ENCODE measurements at places on chromosomes 6 and 20. TPM values are rescaled to one million over a fixed set of nuclear protein-coding genes. Genes with fewer than 3 reads are reported as not detected.

- no peaks in the 10 kb centered on the region for H3K27me3 ChIP-seq
- H3K27ac ChIP-seq, result no peak overlapping the region
- H3K4me1 ChIP-seq, result peaks cover 5% of the 10 kb centered on the region
- peaks cover 4% of the 10 kb centered on the region for H3K36me3 ChIP-seq
- DNase-seq, result no peak
- H3K4me3 ChIP-seq, result no peak overlapping the region
Observed at GRCh38 chr6:125393449-125393858, 91.7 kb upstream of the HDDC2 start.

GRCh38 chr6:130326496-130326895 is 39.3 kb upstream of the TMEM200A start:
- H3K4me1 ChIP-seq, result no peaks in the 10 kb centered on the region
- no peak overlapping the region for H3K27ac ChIP-seq
- no peaks in the 10 kb centered on the region for H3K27me3 ChIP-seq
- H3K4me3 ChIP-seq, result no peak overlapping the region
- no peaks in the 10 kb centered on the region for H3K36me3 ChIP-seq

DNA sequence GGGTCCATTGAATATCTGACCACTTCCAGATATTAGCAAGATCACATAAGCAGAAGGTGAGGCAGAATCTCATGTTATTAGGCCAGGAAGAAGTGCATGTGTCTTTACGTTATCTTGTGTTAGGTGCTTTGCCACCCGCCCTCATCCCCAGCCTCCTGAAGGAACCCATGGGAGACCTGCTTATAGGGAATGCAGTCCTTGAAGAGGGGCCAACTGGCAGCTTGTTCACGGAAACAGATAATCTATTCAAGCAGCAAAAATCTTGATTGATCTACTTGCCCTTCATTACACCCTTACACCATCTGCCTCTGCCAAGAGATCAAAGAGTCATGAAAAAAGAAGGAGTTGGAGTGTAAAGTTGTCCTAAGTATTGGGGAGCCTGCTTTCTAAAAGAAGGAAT is 576.4 kb downstream of the HTR1B start:
- H3K36me3 ChIP-seq, result no peaks in the 10 kb centered on the region
- no peaks in the 10 kb centered on the region for H3K4me1 ChIP-seq
- H3K27me3 ChIP-seq, result no peaks in the 10 kb centered on the region
- H3K27ac ChIP-seq, result no peak overlapping the region

- H3K4me3 ChIP-seq, result no peak overlapping the region
- H3K36me3 ChIP-seq, result no peaks in the 10 kb centered on the region
- H3K27ac ChIP-seq, result no peak overlapping the region
- peaks cover 8% of the 10 kb centered on the region for H3K4me1 ChIP-seq
Observed at GRCh38 chr6:2196079-2196679, 49.2 kb downstream of the GMDS start.

The FNDC11 gene
- total RNA-seq, result 0.86 TPM

DNA sequence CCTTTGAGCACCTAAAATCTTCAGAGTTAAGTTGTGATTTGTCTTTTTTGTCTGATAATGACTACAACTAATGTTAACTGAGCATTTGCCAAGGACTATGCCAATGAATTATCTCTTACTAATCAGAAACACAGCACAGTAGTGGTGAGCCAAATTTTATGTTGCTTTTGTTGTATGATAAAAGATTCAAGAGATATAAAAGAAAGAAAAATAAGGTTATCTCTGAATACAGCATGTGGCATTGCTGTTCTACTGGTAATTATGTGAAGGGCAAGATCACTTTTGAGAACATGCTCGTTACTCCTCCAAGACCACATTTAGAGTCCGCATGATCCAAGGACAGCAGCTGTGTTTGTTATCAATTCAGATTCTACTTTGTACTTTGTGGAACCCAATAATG is 133.4 kb upstream of the MYLIP start:
- no peak for DNase-seq
- H3K4me3 ChIP-seq, result no peak overlapping the region
- peak overlapping the region; percentile 33 for H3K27ac ChIP-seq
- H3K4me1 ChIP-seq, result peaks cover 38% of the 10 kb centered on the region
- no peaks in the 10 kb centered on the region for H3K27me3 ChIP-seq

DNA sequence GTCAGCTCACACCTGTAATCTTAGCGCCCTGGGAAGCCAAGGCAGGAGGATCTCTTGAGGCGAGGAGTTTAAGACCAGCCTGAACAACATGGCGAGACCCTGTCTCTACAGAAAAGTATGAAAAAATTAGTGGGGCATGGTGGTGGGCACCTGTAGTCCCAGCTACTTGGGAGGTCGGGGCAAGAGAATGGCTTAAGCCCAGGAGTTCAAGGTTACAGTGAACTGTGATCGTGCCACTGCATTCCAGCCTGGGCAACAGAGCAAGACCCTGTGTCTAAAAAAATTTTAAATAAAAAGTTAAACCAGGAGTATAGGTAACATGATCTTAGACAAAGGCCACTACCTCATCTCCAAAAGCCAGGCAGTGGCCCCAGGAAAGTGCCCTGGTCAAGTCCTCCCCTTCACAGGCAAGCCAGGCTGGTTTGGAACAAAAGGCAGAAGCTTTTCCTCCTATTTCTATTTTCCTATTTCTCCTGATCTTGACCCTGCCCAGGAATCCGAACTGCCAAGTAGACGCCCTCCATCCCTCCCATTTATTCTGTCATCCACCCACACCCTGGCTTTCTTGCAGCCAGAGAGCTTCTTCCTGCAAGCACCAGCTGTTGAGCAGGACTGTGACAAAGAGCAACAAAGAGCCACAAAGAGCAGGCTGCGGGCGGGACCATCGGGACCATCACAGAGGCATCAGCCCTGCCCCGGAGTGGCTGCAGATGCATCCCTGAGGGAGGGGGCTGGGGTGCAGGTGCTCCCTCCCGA is 149.9 kb upstream of the AFDN start:
- no peaks in the 10 kb centered on the region for H3K36me3 ChIP-seq
- H3K27me3 ChIP-seq, result peaks cover 39% of the 10 kb centered on the region
- peaks cover 30% of the 10 kb centered on the region for H3K4me1 ChIP-seq
- no peak overlapping the region for H3K4me3 ChIP-seq
- H3K27ac ChIP-seq, result no peak overlapping the region

DNA sequence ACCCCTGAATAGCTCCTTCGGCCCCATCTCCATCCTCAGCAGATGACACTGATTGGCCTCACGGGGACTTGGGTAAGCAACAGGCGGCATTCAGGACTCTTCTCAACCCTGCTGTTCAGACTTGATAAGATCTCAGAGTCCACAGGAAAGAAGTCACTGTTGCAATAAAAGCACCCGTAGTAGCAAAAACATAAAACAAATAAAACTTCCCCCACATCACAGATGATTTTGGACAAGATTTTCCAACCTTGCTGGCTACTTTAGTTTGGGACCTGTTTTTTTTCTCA is 17.1 kb upstream of the C20orf144 start:
- DNase-seq, result no peak
- no peaks in the 10 kb centered on the region for H3K27me3 ChIP-seq
- H3K36me3 ChIP-seq, result peaks cover 29% of the 10 kb centered on the region

- no peaks in the 10 kb centered on the region for H3K4me1 ChIP-seq
- no peak for DNase-seq
- no peak overlapping the region for H3K27ac ChIP-seq
- no peaks in the 10 kb centered on the region for H3K27me3 ChIP-seq
- no peak overlapping the region for H3K4me3 ChIP-seq
Observed at GRCh38 chr6:109526905-109527628, 44.0 kb upstream of the ZBTB24 start.

- no peaks in the 10 kb centered on the region for H3K27me3 ChIP-seq
- H3K4me1 ChIP-seq, result peaks cover 57% of the 10 kb centered on the region
- no peak overlapping the region for H3K4me3 ChIP-seq
- no peak overlapping the region for H3K27ac ChIP-seq
Observed at GRCh38 chr6:24931296-24931695, 4.5 kb downstream of the RIPOR2 start.

GRCh38 chr6:137571854-137572253 is 77.7 kb upstream of the OLIG3 start:
- peaks cover 40% of the 10 kb centered on the region for H3K27me3 ChIP-seq
- H3K36me3 ChIP-seq, result no peaks in the 10 kb centered on the region
- H3K4me3 ChIP-seq, result no peak overlapping the region
- H3K27ac ChIP-seq, result no peak overlapping the region

GRCh38 chr6:15274692-15275387 is 29.0 kb downstream of the JARID2 start:
- H3K27me3 ChIP-seq, result no peaks in the 10 kb centered on the region
- H3K36me3 ChIP-seq, result peaks cover 2% of the 10 kb centered on the region
- H3K4me1 ChIP-seq, result peaks cover 30% of the 10 kb centered on the region

DNA sequence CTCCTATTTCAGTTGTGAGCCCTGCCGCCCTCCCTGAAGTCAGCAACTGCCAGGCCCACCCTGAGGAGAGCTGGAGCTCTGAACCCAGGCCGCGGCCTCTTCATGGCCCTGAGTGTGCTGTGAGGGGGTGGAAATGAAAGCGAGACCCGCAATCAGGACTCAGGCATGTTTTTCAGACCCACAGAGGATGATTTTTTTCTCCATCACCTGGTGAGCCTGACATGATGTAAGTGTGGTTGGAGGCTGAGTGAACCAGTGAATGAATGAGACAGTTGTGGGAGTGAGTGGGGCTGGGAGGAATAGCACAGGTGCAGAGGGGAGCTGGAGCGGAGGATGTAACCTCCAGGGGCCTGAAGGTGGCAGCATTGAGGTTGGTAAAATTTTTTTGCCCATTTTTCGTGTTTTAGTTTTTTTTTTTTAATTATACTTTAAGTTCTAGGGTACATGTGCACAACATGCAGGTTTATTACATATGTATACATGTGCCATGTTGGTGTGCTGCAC is 18.3 kb downstream of the RAET1L start:
- H3K4me3 ChIP-seq, result no peak overlapping the region
- DNase-seq, result peak; percentile 58
- no peaks in the 10 kb centered on the region for H3K36me3 ChIP-seq
- no peak overlapping the region for H3K27ac ChIP-seq
- H3K27me3 ChIP-seq, result peaks cover 85% of the 10 kb centered on the region

DNA sequence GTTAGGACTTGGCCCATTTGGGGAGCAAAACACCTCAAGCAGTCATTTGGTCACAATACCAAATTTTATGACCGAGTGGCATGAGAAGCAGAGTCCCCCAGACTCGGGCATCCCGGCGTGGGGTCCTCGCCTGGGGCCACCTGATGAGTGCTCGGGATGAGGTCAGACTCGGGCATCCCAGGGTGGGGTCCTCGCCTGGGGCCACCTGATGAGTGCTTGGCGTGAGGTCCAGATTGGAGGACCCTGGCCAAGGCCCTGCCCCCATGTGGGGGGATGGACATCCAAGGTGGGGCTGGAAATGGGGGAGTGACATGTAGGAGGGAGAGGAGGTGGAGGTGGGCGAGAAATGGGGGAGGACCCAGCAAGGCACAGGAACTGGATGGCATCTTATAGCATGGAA is 56.1 kb upstream of the CST7 start:
- H3K4me3 ChIP-seq, result no peak overlapping the region
- DNase-seq, result no peak
- no peak overlapping the region for H3K27ac ChIP-seq
- no peaks in the 10 kb centered on the region for H3K36me3 ChIP-seq

DNA sequence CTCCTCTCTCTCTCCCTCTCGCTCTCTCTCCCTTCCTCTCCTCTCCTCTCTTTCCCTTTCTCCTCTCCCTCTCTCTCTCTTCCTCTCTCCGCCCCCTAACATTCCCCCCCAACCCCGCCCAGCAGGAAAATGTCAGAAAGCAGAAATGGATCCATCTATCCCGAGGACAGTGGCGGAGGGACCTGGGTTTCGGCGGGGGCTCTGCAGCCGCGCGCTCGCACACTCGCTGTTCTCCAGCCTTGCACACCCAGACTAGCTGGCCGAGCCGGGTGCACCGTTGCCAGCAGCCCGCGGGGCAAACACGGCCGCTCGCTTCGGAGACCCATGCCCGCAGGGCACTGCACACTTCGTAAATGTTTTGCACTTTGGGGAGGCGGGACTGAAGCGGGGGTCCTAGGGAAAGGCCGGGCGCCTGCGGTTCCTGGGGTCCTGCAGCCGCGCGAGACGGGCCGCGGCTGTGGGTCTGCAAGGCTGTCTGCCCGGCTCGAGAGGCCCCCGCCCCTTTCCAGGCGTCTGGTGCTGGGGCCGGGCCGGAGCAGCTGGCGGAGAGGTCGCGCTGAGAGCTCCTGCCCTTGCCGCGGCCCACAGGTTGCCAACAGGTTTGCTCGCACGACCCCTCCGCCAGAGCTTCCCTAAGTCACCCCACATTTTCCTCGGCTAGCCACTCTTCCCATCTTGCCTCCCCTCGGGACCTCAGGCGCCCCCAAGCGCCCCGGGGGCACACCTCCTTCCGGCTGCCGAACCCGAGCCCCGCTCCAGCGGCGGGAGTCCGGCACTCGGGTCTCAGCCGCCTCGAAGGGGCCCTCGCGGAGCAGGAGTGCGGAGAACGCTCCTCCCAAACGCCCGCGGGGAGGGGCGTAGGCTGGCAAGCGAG is 818 bp upstream of the MDGA1 start:
- peaks cover 71% of the 10 kb centered on the region for H3K27me3 ChIP-seq
- peaks cover 22% of the 10 kb centered on the region for H3K4me1 ChIP-seq
- no peaks in the 10 kb centered on the region for H3K36me3 ChIP-seq
- H3K27ac ChIP-seq, result peak overlapping the region; percentile 56

The EYS gene
- total RNA-seq, result 0.60 TPM

- no peaks in the 10 kb centered on the region for H3K27me3 ChIP-seq
- H3K36me3 ChIP-seq, result no peaks in the 10 kb centered on the region
- no peak for DNase-seq
- H3K27ac ChIP-seq, result peak overlapping the region; percentile 50
Observed at GRCh38 chr20:37356961-37357371, 11.0 kb downstream of the SRC start.

The EBF4 gene
- 78.8 TPM for total RNA-seq

GRCh38 chr6:34053721-34054120 is 92.2 kb downstream of the GRM4 start:
- no peak for DNase-seq
- H3K4me3 ChIP-seq, result no peak overlapping the region
- peaks cover 17% of the 10 kb centered on the region for H3K27me3 ChIP-seq
- no peaks in the 10 kb centered on the region for H3K36me3 ChIP-seq
- H3K27ac ChIP-seq, result no peak overlapping the region

DNA sequence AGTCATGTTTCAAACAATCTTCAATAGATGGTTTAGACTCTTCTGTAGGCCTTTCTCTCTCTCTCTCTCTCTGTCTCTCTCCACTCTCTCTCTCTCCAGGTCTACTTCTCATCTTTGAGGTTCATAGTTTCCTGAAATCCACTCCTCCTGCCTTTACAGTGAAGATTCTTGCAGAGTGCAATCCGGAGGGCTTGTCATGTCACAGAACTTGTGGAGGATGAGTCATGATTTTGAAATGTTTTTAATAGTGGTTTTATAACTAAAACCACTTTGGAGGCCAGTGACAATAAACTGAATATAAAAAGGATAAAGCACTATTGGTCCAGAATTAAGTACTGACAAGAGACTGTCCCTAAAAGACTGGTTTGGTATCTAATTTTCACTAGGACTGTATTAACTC is 156.3 kb downstream of the KIF6 start:
- H3K27me3 ChIP-seq, result peaks cover 4% of the 10 kb centered on the region
- DNase-seq, result no peak
- peaks cover 3% of the 10 kb centered on the region for H3K4me1 ChIP-seq
- no peak overlapping the region for H3K4me3 ChIP-seq
- H3K36me3 ChIP-seq, result no peaks in the 10 kb centered on the region
